Aorta (tissue), 5 donors: ENCODE measurements at places on chromosomes 7 and 10. TPM values are rescaled to one million over a fixed set of nuclear protein-coding genes. Genes with fewer than 3 reads are reported as not detected.
A peak's percentile ranks its signal among the peaks of the same experiment; 100 is the strongest.

DNA sequence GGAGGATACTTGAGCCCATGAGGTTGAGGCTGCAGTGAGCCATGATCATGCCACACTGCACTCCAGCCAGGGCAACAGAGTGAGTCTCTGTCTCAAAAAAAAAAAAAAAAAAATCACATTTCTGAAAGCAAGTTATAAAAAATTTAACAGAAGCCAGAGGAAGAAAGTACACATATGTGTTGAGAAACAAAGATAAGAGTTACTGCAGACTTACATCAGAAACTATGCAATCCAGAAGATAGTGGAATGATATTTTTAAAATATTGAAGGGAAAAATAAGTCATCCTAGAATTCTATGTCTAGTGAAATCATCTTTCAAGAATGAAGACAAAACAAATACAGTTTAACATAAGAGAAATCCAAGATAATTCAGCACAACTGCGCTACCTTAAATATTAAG lies 46.9 kb downstream of the ZNF518A start:
- H3K4me3 ChIP-seq, result no peak overlapping the region
- H3K27me3 ChIP-seq, result no peaks in the 10 kb centered on the region
- H3K27ac ChIP-seq, result no peak overlapping the region
- DNase-seq, result no peak

- no peaks in the 10 kb centered on the region for H3K36me3 ChIP-seq
- no peak overlapping the region for H3K4me3 ChIP-seq
- H3K27me3 ChIP-seq, result no peaks in the 10 kb centered on the region
- H3K27ac ChIP-seq, result no peak overlapping the region
Measured at GRCh38 chr7:50826371-50827172, 43.9 kb upstream of the GRB10 start.

GRCh38 chr7:81415181-81415580 lies 354.7 kb downstream of the HGF start:
- DNase-seq, result no peak
- no peaks in the 10 kb centered on the region for H3K4me1 ChIP-seq
- no peak overlapping the region for H3K27ac ChIP-seq

GRCh38 chr10:117350909-117351308 lies 24.3 kb downstream of the PDZD8 start:
- DNase-seq, result no peak
- H3K4me3 ChIP-seq, result no peak overlapping the region
- no peaks in the 10 kb centered on the region for H3K36me3 ChIP-seq
- no peak overlapping the region for H3K27ac ChIP-seq
- H3K27me3 ChIP-seq, result no peaks in the 10 kb centered on the region
- H3K4me1 ChIP-seq, result no peaks in the 10 kb centered on the region

GRCh38 chr10:60427148-60427547 lies 37.5 kb upstream of the ANK3 start:
- no peaks in the 10 kb centered on the region for H3K27me3 ChIP-seq
- no peak for DNase-seq
- no peak overlapping the region for H3K4me3 ChIP-seq
- H3K27ac ChIP-seq, result no peak overlapping the region
- no peaks in the 10 kb centered on the region for H3K36me3 ChIP-seq
- H3K4me1 ChIP-seq, result peaks cover 2% of the 10 kb centered on the region

DNA sequence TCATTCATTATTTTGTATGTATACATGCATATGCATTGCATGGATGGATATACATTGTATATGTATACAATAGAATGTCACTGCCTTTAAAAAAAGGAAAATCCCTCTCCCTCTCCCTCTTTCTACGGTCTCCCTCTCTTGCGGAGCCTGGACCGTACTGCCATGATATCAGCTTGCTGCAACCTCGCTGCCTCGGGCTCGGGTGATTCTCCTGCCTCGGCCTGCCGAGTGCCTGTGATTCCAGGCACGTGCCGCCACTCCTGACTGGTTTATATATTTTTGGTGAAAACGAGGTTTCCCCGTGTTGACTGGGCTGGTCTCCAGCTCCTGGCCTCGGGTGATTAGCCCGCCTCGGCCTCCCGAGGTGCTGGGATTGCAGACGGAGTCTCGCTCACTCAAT lies 24.4 kb downstream of the IPMK start:
- DNase-seq, result no peak
- no peak overlapping the region for H3K27ac ChIP-seq
- no peaks in the 10 kb centered on the region for H3K27me3 ChIP-seq
- H3K36me3 ChIP-seq, result no peaks in the 10 kb centered on the region
- H3K4me3 ChIP-seq, result no peak overlapping the region

DNA sequence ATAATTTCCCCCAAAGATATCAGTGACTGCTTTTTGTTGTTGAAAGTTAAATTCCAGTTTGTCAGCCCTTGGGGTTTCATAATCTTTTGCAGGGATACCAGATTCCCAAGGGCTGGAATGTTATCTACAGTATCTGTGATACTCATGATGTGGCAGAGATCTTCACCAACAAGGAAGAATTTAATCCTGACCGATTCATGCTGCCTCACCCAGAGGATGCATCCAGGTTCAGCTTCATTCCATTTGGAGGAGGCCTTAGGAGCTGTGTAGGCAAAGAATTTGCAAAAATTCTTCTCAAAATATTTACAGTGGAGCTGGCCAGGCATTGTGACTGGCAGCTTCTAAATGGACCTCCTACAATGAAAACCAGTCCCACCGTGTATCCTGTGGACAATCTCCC lies 3.2 kb downstream of the CYP26A1 start:
- H3K36me3 ChIP-seq, result no peaks in the 10 kb centered on the region
- no peak overlapping the region for H3K27ac ChIP-seq
- no peak for DNase-seq

- H3K4me1 ChIP-seq, result no peaks in the 10 kb centered on the region
- no peaks in the 10 kb centered on the region for H3K27me3 ChIP-seq
- H3K27ac ChIP-seq, result no peak overlapping the region
- H3K36me3 ChIP-seq, result no peaks in the 10 kb centered on the region
- no peak overlapping the region for H3K4me3 ChIP-seq
Measured at GRCh38 chr7:54917613-54918391, 101.0 kb upstream of the EGFR start.

GRCh38 chr7:65251851-65252620 lies 121.6 kb upstream of the ZNF92 start:
- no peak overlapping the region for H3K27ac ChIP-seq
- H3K27me3 ChIP-seq, result no peaks in the 10 kb centered on the region
- H3K4me1 ChIP-seq, result no peaks in the 10 kb centered on the region
- DNase-seq, result no peak
- no peaks in the 10 kb centered on the region for H3K36me3 ChIP-seq
- peak overlapping the region; percentile 57 for H3K4me3 ChIP-seq

- H3K4me1 ChIP-seq, result no peaks in the 10 kb centered on the region
- H3K4me3 ChIP-seq, result no peak overlapping the region
- no peak overlapping the region for H3K27ac ChIP-seq
- no peaks in the 10 kb centered on the region for H3K27me3 ChIP-seq
- no peak for DNase-seq
Measured at GRCh38 chr10:132970641-132971438, 28.5 kb upstream of the CFAP46 start.

DNA sequence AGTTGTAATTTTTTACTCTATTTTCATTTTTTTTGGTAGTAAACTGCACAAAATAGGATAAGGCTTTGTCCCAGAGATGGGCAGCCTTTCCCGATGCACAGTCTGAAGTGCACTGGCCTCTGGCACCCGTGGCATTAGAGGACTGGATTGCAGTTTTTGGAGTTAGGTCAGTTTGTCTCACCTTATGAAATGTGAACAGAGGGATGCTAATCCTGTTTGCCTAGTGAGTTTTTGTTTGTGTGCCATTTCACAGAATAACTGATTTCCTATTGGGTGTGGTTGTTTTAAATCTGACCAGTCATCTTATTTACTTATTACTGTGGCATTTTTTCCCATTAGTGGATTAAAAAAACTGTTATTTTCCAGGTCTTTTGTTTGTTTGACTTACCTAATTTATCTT lies 109.5 kb upstream of the GATA3 start:
- DNase-seq, result no peak
- no peaks in the 10 kb centered on the region for H3K27me3 ChIP-seq
- H3K4me3 ChIP-seq, result no peak overlapping the region
- no peaks in the 10 kb centered on the region for H3K36me3 ChIP-seq

Gene GHRHR
- total RNA-seq, result 1.3 TPM

Gene CEP55
- 0.55 TPM for total RNA-seq

Gene MKI67
- 1.2 TPM for total RNA-seq

Gene KCNH2
- total RNA-seq, result 0.65 TPM

Gene ERVW-1
- total RNA-seq, result not detected

Gene PNLIPRP1
- 0.94 TPM for total RNA-seq

Gene LRGUK
- 0.58 TPM for total RNA-seq

Gene ZNF467
- total RNA-seq, result 13.3 TPM
